ENCODE measurements at places on chromosomes 13 and 19. TPM values are rescaled to one million over a fixed set of nuclear protein-coding genes. Genes with fewer than 3 reads are reported as not detected.

The CCDC194 gene
- not detected for total RNA-seq

The ZNF208 gene
- total RNA-seq = 1.4 TPM

The RGS9BP gene
- total RNA-seq = 0.47 TPM

The THSD8 gene
- not detected for total RNA-seq

The TMPRSS9 gene
- not detected for total RNA-seq

The CEACAM1 gene
- not detected for total RNA-seq

The RYR1 gene
- under 0.01 TPM for total RNA-seq

The CYP4F3 gene
- total RNA-seq = not detected

The FFAR3 gene
- total RNA-seq = not detected

The FAM124A gene
- total RNA-seq = 0.30 TPM

The KASH5 gene
- not detected for total RNA-seq

The TNFSF13B gene
- total RNA-seq = 0.60 TPM

The HS6ST3 gene
- 0.12 TPM for total RNA-seq

Measured in smooth muscle cell of the coronary artery (primary cell).